ENCODE measurements at places on chromosomes 1 and 21. TPM values are rescaled to one million over a fixed set of nuclear protein-coding genes. Genes with fewer than 3 reads are reported as not detected.

GRCh38 chr1:78223417-78224215, 177.8 kb downstream of the GIPC2 start:
- H3K27ac ChIP-seq, result peak overlapping the region; percentile 78
- peaks cover 51% of the 10 kb centered on the region for H3K4me1 ChIP-seq
- H3K36me3 ChIP-seq, result no peaks in the 10 kb centered on the region
- H3K27me3 ChIP-seq, result no peaks in the 10 kb centered on the region
- no peak overlapping the region for H3K4me3 ChIP-seq
- DNase-seq, result peak; percentile 55

- no peak overlapping the region for H3K4me3 ChIP-seq
- H3K36me3 ChIP-seq, result no peaks in the 10 kb centered on the region
- peaks cover 5% of the 10 kb centered on the region for H3K27me3 ChIP-seq
- peaks cover 6% of the 10 kb centered on the region for H3K4me1 ChIP-seq
- DNase-seq, result no peak
- H3K27ac ChIP-seq, result no peak overlapping the region
Observed at GRCh38 chr1:166944186-166944967, 31.0 kb downstream of the ILDR2 start.

ZBTB8A gene
- total RNA-seq, result 3.9 TPM

FLG2 gene
- not detected for total RNA-seq

CLCNKB gene
- total RNA-seq, result not detected

ZYG11A gene
- not detected for total RNA-seq

Measured in body of pancreas (tissue), 4 donors.